ENCODE measurements at places on chromosomes 3 and 15. TPM values are rescaled to one million over a fixed set of nuclear protein-coding genes. Genes with fewer than 3 reads are reported as not detected.

DNA sequence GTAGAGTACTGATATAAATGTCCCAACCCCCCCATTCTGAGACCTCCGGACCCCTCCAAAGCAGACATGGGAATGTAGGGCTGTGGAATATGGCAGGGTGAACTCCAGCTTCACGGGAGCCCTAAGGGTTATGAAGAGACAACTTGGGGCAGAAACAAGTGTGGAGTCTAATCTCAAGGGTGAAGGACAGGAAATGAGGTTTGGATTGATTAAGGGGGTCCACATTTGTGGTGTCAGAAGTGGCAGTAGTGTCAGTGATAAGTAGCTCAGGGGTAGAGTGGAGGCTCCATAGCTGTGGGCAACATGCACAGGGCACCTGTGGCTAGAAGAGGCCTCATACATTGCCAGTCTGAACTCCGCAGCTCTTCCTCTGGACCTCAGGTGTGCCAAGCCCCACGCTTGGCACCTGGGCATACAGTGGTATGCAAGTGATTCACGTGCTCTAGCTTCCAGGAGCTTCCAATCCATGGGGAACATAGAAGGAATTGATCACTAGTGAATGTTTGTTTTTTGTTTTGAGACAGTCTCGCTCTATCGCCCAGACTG lies 4.1 kb upstream of the P4HTM start:
- no peak overlapping the region for H3K4me3 ChIP-seq
- H3K27me3 ChIP-seq: no peaks in the 10 kb centered on the region
- no peaks in the 10 kb centered on the region for H3K36me3 ChIP-seq
- no peak overlapping the region for H3K27ac ChIP-seq
- H3K4me1 ChIP-seq: peaks cover 9% of the 10 kb centered on the region

DNA sequence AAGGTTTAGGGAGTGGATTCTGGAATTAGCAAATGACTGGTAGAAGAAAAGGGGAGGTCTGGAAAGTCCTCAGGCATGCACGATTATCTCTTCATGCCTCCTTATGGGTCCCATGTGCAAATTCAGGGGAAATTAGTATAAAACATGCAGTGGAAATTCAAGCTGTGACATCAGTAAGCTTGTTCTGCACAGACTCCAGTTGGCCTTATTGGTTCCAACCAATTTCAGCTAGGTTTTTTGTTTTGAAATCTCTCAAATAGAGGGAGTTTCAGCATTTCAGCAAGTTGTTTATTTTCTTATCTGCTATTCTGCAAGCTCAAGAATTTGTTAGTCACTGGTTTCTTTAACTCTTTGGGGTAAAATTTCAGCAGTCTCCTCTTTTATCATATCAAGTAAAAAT lies 774 bp upstream of the TMCO5A start:
- no peak overlapping the region for H3K27ac ChIP-seq
- H3K4me1 ChIP-seq: no peaks in the 10 kb centered on the region
- no peaks in the 10 kb centered on the region for H3K36me3 ChIP-seq
- H3K4me3 ChIP-seq: no peak overlapping the region
- H3K27me3 ChIP-seq: no peaks in the 10 kb centered on the region

- no peak overlapping the region for H3K27ac ChIP-seq
- no peaks in the 10 kb centered on the region for H3K36me3 ChIP-seq
- no peaks in the 10 kb centered on the region for H3K27me3 ChIP-seq
Observed at GRCh38 chr3:45659661-45660566, 29.3 kb upstream of the SACM1L start.

DNA sequence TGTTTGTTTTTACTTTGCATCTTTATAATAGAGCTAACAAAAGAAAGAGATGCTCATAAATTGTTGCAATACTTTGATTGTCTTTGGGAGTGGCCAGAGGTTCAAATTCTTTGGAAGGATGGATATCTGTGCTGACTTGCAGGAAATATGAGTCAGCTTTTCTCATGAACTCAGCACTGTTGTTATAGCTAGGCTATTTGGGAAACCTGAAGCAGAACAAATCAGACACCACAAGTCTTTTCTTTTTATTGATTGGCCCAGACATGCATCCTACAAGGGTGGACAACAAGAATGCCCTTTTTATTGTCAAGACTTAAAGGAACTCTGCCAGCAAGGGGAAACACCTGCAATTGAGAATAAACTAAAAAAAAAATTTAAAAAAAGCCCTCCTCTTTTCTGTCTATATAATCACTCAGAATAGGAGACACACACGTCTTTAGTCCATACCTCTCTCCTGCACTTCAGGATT lies 4.6 kb upstream of the DENND4A start:
- peaks cover 6% of the 10 kb centered on the region for H3K4me1 ChIP-seq
- no peak overlapping the region for H3K4me3 ChIP-seq
- DNase-seq: no peak
- H3K27me3 ChIP-seq: no peaks in the 10 kb centered on the region
- H3K27ac ChIP-seq: no peak overlapping the region
- H3K36me3 ChIP-seq: no peaks in the 10 kb centered on the region

- H3K36me3 ChIP-seq: no peaks in the 10 kb centered on the region
- DNase-seq: peak; percentile 66
- H3K4me3 ChIP-seq: no peak within 1 kb of the TSS
- H3K27ac ChIP-seq: peak within 1 kb of the TSS; percentile 76
Observed at GRCh38 chr3:58536501-58537411, at the start of gene ACOX2. Gene ACOX2 (minus strand): TSS chr3:58537190. CDS start chr3:58535106, 2,084 bp downstream.

GRCh38 chr15:74873756-74874424 lies 725 bp upstream of the SCAMP2 start:
- peak overlapping the region; percentile 76 for H3K4me3 ChIP-seq
- H3K27me3 ChIP-seq: no peaks in the 10 kb centered on the region
- no peaks in the 10 kb centered on the region for H3K36me3 ChIP-seq
- DNase-seq: peak; percentile 47
- peak overlapping the region; percentile 92 for H3K27ac ChIP-seq

GRCh38 chr15:45307230-45307924 lies 55.3 kb downstream of the SLC28A2 start:
- no peak for DNase-seq
- H3K27ac ChIP-seq: peak overlapping the region; percentile 5
- H3K27me3 ChIP-seq: no peaks in the 10 kb centered on the region
- no peaks in the 10 kb centered on the region for H3K36me3 ChIP-seq
- no peak overlapping the region for H3K4me3 ChIP-seq

DNA sequence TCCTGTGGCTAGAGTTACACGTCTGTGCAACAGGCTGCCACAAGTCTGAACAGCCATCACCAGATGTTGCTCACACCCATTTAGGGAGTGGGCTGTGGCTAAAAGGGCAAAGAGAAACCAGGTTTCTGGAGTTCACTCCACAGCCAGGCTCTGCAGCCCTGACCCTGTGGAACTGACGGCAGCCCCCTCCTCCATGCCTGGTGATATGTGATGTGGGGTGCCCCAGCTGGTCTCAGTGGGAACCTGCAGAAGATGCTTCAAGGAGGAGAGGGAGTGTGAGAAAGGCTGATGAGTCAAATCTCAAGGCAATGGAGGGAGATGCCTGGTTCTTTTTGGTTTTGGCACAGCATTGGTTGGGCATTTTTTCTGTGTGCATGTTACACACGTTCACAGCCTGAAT lies 130.6 kb downstream of the TPRA1 start:
- peaks cover 12% of the 10 kb centered on the region for H3K4me1 ChIP-seq
- H3K27me3 ChIP-seq: peaks cover 17% of the 10 kb centered on the region
- H3K4me3 ChIP-seq: no peak overlapping the region
- H3K27ac ChIP-seq: no peak overlapping the region
- no peaks in the 10 kb centered on the region for H3K36me3 ChIP-seq
- DNase-seq: no peak

DNA sequence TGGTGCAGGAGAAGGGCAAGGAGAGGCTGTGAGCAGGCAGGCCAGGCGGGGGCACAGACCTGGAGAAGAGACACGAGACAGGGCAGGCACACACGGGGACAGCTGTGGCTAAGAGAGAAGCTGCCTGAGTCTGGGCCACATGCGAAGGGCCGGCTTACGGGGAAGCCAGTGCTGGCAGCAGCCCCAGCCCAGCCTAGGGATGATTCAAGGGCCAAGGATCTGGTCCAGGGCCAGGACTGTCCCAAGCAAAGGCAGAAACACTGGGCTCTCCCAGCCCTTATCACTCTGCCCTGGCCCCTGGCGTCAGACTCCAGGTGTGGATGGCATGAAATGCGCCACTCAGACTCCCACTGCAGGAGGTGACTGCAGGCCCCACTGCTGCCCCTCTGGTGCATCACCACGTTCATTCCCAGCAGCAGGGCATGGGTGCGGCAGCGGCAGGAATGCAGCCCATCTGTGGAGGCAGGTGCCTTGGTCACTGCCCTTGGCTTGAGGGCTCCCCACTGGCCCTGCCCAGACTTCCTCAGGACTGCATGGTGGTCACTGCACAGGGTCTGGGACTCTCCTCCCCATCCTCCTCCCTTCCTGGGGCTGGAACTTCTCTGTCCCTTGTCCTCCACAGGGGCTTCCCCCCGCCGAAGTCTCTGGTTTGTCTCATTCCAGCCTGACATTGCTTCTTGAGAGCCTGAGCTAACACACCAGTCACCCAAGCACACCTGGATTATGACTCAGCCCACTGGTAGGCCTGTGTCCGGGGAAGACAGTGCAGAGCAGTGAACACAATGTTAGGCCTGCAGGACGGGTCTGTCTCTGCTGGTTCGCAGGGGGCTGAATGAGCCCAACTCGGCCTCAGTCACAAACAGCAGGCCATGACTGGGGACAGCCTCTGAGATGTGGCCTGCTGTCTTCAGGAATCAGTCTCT lies 69.3 kb downstream of the TBC1D2B start:
- no peak overlapping the region for H3K4me3 ChIP-seq
- H3K27ac ChIP-seq: no peak overlapping the region
- H3K27me3 ChIP-seq: no peaks in the 10 kb centered on the region
- DNase-seq: peak; percentile 67

DNA sequence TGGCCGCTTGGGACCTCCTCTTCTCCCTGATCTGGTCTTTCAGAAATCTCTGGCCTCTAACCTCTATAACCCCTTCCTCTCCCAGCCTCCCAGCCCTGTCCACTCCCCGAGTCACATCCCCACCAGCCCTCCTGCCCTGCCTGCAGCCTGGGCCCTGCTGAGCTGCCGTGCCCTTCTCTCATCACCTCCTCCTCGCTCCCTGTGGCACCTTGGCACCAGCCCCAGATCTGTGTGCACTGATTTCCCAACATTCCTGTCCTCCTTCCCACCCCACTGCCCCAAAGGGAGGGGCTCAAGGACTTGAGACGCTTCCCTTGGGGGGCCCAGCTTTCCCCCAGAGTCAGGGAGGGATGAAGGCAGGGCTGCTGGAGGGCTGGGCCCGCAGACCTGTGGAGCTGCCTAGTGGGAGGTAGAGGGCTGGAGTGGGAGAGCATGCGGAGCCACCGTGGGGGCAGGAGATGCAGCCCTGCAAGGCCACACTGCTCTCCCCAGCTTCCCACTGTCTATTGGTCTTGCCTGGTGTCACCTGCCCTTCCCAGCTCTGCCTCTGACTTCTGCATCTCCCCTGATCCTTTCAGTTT lies 42.7 kb downstream of the EXOG start:
- no peak overlapping the region for H3K27ac ChIP-seq
- no peaks in the 10 kb centered on the region for H3K4me1 ChIP-seq
- H3K27me3 ChIP-seq: no peaks in the 10 kb centered on the region
- no peaks in the 10 kb centered on the region for H3K36me3 ChIP-seq

- no peak overlapping the region for H3K4me3 ChIP-seq
- H3K27me3 ChIP-seq: no peaks in the 10 kb centered on the region
- H3K4me1 ChIP-seq: no peaks in the 10 kb centered on the region
Observed at GRCh38 chr3:7075901-7076300, 215.0 kb downstream of the GRM7 start.

- no peaks in the 10 kb centered on the region for H3K36me3 ChIP-seq
- DNase-seq: no peak
- H3K27ac ChIP-seq: no peak overlapping the region
- no peaks in the 10 kb centered on the region for H3K27me3 ChIP-seq
Observed at GRCh38 chr15:58490086-58490887, 58.5 kb downstream of the LIPC start.

- H3K27ac ChIP-seq: no peak overlapping the region
- H3K4me1 ChIP-seq: no peaks in the 10 kb centered on the region
- no peak overlapping the region for H3K4me3 ChIP-seq
- DNase-seq: no peak
- H3K36me3 ChIP-seq: no peaks in the 10 kb centered on the region
Observed at GRCh38 chr3:171508676-171509075, 48.5 kb upstream of the TNIK start.

- H3K36me3 ChIP-seq: peaks cover 7% of the 10 kb centered on the region
- H3K27ac ChIP-seq: no peak overlapping the region
- H3K27me3 ChIP-seq: no peaks in the 10 kb centered on the region
- peaks cover 9% of the 10 kb centered on the region for H3K4me1 ChIP-seq
Observed at GRCh38 chr3:52293491-52294319, 6.1 kb downstream of the GLYCTK start.

GRCh38 chr15:50280271-50280670 lies 14.7 kb upstream of the HDC start:
- H3K4me1 ChIP-seq: no peaks in the 10 kb centered on the region
- no peaks in the 10 kb centered on the region for H3K27me3 ChIP-seq
- H3K27ac ChIP-seq: no peak overlapping the region
- no peak for DNase-seq
- H3K4me3 ChIP-seq: no peak overlapping the region

- no peak overlapping the region for H3K27ac ChIP-seq
- no peak overlapping the region for H3K4me3 ChIP-seq
- no peaks in the 10 kb centered on the region for H3K4me1 ChIP-seq
- H3K36me3 ChIP-seq: no peaks in the 10 kb centered on the region
- no peaks in the 10 kb centered on the region for H3K27me3 ChIP-seq
Observed at GRCh38 chr3:111621535-111621934, 26.4 kb upstream of the ZBED2 start.

- H3K4me3 ChIP-seq: no peak overlapping the region
- no peak overlapping the region for H3K27ac ChIP-seq
- no peak for DNase-seq
- H3K27me3 ChIP-seq: no peaks in the 10 kb centered on the region
- H3K4me1 ChIP-seq: no peaks in the 10 kb centered on the region
Observed at GRCh38 chr3:185081521-185081920, 71.3 kb downstream of the C3orf70 start.

DNA sequence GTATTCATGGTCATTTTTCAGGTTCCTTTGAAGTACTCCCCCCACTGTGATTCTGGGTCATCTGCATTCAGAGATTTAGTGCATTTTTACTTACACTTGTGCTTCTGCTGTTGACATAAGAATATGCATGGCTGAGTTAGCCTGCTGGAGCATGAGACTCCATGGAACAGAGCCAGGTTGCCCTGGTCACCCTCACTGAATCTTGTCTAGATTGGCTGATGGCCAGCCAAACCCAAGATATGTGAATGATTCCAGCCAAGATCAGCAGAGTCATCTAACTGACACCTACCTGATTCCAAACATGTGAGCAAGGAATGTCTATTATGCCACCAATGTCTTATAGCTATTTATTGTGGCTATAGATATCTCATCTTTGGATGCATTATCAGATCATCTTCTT lies 25.1 kb downstream of the DTWD1 start:
- no peaks in the 10 kb centered on the region for H3K27me3 ChIP-seq
- no peaks in the 10 kb centered on the region for H3K4me1 ChIP-seq
- no peaks in the 10 kb centered on the region for H3K36me3 ChIP-seq
- H3K27ac ChIP-seq: no peak overlapping the region
- H3K4me3 ChIP-seq: no peak overlapping the region
- peak; percentile 20 for DNase-seq

Gene KNG1
- 1.0 TPM for total RNA-seq

Gene SSUH2
- 1.2 TPM for total RNA-seq

Gene RBMS3
- 2.8 TPM for total RNA-seq

Gene TUSC7
- not detected for total RNA-seq

Gene PEX11A
- 19.0 TPM for total RNA-seq

Gene IL5RA
- 0.21 TPM for total RNA-seq

Gene IQGAP1
- total RNA-seq: 210 TPM

Data from colonic mucosa (tissue), 4 donors.